Neural progenitor cell (in vitro differentiated cells): ENCODE measurements at places on chromosomes 11 and 22.

GRCh38 chr11:126483621-126484195 is 128.2 kb downstream of the ST3GAL4 start:
- peak; percentile 77 for DNase-seq

- no peak for DNase-seq
Measured at GRCh38 chr11:90855531-90855930, 632.7 kb upstream of the CHORDC1 start.

- DNase-seq = no peak
Measured at GRCh38 chr11:44379141-44380008, 69.4 kb upstream of the ALX4 start.

GRCh38 chr22:20904008-20904979 is 12.9 kb upstream of the CRKL start:
- no peak for DNase-seq

- DNase-seq = no peak
Measured at GRCh38 chr11:35947437-35947836, 3.6 kb downstream of the LDLRAD3 start.

DNA sequence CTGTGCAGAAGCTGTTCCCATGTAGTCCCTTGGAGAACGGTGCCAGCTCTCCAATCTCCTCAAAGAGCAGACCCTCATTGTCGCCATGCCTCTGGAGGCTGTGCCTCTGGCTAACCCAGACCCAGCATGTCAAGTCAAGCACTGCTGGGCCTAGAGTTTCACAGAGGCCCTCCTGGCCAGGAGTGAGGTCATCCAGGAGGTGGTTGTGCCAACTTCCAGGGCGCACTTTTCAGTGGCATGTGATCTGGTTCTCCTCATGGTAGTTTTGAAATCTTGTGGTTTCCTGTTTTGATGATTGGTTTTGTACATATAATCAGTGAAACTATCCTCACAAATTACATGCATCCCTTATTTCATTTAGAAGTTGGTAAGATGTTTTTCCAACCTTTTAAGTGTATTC is 78.9 kb downstream of the PPFIBP2 start:
- no peak for DNase-seq

DNA sequence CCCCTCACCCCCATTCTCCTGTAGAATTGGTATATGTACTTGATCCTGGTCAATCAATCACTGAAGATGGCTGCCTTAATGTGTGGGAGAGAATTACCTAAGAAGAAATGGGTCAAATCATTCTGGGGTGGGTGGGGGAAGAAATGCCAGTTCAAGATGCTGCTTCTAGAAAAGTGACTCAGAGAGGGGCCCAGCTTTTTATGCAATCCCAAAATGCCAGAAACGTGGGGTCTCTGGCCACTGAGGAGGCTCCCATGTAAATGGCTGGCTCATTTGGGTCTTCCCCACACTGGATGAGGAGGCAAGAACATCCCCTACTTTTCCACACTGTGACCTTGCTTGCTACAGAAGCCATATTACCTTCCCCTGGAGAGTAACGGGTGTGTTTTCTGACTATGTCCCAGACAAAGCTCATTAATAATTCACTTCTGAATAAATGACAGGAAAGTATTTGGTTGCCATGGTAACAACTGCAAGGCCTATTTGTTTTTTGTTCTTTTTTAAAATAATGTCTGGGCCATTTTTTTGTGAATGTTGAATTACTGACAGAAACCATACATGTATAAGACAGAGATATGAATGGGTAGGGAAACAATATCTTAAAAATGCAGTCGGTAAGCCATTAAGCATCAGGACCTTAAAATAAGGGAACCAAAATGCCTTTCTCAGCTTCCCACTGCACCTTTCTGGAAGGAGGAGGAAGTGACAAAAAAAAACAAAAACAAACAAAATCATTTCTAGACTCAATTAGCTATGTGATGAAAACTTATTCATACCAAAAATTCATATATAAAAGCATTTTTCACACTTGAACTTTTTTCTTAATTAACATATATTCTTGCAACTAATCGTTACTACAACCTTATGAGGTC is 32.0 kb downstream of the SLC1A2 start:
- DNase-seq = no peak

- DNase-seq = no peak
Measured at GRCh38 chr11:65917077-65917433, 1.8 kb downstream of the C11orf68 start.

GRCh38 chr11:93063086-93063485 is 93.6 kb downstream of the MTNR1B start:
- DNase-seq = no peak

- DNase-seq = no peak
Measured at GRCh38 chr11:13944016-13944415, 18.5 kb upstream of the SPON1 start.

DNA sequence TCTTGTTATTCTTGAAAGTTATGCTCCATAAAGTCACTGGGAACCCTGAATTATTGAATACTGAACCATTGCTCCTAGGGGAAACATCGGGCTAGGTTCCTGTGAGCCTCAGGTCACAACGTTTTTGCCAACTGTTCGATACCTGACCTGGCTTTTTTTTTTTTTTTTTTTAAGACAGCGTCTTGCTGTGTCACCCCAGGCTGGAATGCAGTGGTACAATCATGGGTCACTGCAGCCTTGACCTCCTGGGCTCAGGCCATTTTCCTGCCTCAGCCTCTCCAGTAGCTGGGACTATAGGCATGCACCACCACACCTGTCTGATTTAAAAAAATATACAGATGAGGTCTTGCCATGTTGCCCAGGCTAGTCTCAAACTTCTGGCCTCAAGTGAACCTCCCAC is 22.5 kb downstream of the LRP5 start:
- DNase-seq = no peak

DNA sequence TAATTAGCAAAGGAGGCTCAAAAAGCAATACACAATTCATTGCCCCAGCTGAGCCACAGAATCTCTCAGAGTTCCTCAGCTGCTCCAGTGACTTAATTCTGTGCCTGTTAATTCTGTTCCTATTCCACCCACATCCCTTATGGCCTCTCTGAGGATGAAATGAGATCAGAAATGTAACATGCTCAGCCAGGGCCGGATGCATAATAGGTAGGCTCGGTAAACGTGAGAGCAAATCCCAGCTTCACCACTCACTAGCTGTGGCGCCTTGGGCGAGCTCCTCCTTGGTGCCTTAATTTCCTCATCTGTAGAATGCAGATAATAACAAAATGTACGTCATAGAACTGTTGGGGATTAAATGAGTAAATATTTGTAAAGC is 42.8 kb upstream of the DKK3 start:
- no peak for DNase-seq

- no peak for DNase-seq
Measured at GRCh38 chr11:102414559-102414958, 38.0 kb downstream of the TMEM123 start.

DNA sequence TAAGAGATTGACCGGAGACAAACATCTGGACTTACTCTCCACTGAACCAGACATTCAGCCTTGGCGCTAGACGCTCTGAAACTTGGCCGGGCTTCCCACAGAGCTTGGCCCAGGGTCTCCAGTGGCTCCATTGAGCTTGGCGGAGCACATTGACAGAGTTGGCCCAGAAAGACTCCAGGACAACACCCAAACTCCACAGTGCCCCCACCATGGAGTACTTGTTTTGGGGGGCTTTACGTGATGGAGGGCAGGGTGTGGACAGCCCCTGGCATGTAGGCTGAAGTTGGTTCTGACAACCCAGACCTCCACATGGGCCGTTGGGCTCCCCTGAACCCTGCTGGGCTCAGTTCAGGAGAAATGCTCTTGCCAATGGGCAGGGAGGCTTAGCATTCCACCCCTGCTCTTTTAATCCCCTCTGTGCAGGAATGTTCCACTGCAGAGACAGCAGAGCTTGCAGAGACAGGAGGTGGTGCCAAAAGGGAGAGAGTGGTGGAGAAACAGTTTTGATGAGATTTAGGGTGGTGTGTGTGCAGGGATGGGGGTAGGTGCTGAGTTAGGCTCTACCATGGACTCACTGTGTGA is 102.4 kb upstream of the TIMP3 start:
- DNase-seq = no peak

GRCh38 chr11:116563028-116563711 is 209.6 kb downstream of the BUD13 start:
- no peak for DNase-seq

- DNase-seq = no peak
Measured at GRCh38 chr11:32779136-32779535, 15.3 kb downstream of the CCDC73 start.

GRCh38 chr11:20035701-20036601 is 124.3 kb downstream of the DBX1 start:
- no peak for DNase-seq

GRCh38 chr11:42840176-42840829 is 471.5 kb upstream of the API5 start:
- no peak for DNase-seq

DNA sequence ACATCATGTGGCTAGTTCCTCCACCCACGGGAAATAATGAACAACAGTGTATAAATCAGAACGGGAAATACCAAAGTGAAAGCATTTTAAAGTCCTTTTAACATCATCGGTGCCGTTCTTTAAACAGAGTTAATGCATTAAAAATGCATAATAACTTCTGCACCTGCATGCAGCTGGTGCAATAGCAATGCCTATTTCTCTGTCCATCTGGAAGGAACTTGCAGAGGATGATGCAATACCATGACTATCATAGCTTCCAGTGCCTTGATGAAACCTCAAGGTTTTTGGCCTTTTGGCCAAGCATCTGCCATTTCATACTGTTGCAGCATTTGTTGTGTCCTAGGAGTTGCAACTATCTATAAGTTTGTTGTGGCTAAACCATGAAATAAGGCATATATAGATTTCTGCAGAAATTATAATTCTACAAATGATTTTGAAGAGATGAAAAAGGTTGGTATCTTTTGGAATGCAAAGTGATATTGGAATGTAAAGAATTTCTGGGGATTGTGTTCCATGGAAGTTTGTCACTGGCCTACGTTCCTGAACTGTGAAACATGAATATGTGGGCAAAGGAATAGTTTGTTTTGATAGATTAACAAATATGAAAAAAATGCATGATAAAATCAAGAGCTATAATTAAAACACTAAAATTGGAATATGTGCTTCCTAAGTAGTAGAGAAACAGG is 9.8 kb upstream of the EIF3F start:
- DNase-seq = no peak

- no peak for DNase-seq
Measured at GRCh38 chr11:94272738-94273313, 31.6 kb upstream of the IZUMO1R start.

GRCh38 chr11:86081455-86081854 is 12.6 kb upstream of the PICALM start:
- peak; percentile 32 for DNase-seq

GRCh38 chr22:41656556-41656955 is 32.1 kb downstream of the SNU13 start:
- DNase-seq = no peak

DNA sequence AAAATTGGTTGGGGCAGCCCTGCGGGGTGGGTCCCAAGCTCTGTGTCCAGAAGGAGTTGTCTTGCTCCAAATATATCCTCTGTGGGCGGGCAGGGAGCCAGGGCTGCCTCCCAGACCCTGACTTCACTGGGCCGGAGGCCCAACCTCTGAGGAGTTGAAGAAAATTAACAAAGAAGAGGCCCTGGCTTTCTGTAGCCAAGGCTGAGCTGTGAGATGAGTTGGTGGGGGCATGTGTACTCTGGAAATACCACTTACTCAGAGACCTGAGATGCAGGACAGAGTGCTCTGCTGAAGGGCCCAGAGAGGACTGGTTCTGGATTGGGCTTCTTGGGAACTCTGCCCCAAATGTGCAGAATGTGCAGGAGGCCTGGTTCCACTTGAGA is 96.3 kb downstream of the SWAP70 start:
- no peak for DNase-seq

DNA sequence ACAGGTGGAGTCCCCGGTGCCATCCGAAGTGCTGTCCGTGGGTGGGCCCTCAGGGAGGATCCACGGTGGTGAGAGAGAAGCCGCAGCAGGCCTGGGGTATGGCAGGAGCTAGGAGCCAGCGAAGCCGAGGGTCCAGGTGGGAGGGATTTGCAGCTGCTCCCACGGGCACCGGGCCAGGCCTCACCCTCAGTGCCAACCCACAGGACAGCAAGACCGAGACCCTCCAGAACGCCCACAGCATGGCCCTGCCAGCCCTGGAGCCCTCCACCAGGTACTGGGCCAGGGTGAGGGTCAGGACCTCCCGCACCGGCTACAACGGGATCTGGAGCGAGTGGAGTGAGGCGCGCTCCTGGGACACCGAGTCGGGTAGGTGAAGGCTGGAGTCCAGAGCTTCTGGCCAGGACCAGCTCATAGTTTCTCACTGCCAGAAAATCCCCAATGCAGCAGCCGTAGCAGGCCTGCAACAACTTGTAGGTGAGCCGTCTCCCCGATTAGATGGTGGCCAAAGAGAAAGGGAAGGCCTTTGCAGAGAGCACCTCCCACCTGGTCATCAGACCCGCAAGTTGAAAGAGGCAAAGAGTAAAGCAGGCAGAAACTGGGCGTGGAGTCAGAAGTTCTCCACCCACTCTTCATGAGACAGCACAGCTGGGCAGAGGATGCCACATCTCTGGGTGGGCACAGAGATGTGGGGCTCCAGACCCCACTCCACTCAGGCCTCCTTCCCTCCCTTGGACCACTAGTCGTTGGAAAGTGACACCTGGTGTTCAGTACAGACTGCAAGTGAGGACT is 20.4 kb downstream of the CSF2RB start:
- no peak for DNase-seq

- no peak for DNase-seq
Measured at GRCh38 chr22:47623763-47624148, 861.3 kb downstream of the TBC1D22A start.
